ENCODE measurements at places on chromosomes 1 and 21.

DNA sequence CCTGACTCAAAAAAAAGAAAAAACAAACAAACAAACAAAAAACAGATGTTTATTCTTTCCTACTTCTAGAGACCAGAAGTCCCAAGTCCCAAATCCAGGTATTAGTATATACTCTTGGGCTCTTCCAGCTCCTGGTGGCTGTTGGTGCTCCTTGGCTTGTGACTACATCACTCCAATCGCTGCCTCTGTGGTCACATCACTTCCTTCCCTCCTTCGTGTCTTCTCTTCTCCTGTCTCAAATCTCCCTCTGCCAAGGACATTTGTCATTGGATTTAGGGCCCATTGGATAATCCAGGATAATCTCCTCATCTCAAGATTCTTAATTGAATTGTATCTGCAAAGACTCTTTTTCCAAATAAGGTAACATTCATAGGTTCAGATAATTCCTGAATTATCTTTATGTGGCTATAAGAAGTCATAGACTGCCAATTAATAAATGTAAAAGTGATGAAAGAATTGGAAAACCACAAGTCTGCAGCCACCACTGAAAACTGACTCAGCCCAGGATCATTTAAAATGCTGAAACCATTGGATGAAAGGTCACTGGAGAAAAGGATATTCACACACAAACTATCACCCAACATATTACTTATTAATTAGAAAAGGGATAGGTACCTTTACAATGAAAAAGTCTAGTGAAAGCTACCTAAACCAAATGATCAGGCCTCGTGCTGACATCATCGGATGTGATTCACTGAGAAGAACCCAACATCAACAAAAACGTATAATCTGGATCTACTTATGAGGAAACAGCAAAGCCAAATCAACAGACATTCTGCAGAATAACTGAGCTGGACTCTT is 67.1 kb downstream of the ZNF281 start:
- no peak for DNase-seq

- DNase-seq: peak; percentile 64
Measured at GRCh38 chr21:20997636-20998455, at the start of gene NCAM2. Gene NCAM2, plus strand, starts transcription at chr21:20998409.

GRCh38 chr1:112840631-112841624 is 115.1 kb downstream of the SLC16A1 start:
- no peak for DNase-seq

- DNase-seq: no peak
Measured at GRCh38 chr1:43791243-43791642, 83.9 kb downstream of the ST3GAL3 start.

DNA sequence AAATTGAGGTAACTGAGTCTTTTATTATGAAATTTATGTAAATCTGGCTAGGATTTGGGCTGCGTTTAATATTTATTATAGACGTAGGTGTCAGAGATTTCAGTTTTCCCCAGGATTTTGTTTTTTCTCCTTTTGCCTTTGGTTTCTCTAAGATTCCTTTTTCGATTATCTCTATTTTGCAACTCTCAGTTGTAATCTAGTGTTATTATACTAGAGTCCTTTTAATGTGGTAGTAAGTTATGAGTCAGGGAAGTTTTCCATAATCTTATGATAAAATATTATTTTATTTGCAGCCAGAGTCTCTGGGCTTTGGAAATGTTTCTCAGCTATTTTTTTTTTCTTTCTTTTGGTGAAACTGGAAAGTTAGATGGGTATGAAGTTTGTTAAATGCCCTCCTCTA is 1043.8 kb downstream of the PLA2G4A start:
- DNase-seq: no peak

- no peak for DNase-seq
Measured at GRCh38 chr1:42328916-42329496, 6.0 kb downstream of the FOXJ3 start.

DNA sequence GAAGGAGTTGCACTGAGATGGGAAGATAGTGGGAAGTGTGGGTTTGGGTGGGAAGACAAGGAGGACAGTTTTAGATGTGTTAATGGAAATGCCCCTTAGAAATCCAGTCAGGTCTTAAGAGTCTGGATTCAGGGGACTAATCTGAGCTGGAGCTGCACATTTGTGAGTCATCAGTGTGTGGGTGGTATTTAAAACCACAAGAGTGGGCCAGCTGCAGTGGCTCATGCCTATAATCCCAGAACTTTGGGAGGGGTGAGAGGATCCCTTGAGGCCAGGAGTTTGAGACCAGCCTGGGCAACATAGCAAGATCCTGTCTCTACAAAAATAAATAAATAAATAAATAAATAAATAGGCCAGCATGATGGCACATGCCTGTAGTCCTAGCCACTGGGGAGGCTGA is 40.9 kb upstream of the SLC6A9 start:
- no peak for DNase-seq

- peak; percentile 78 for DNase-seq
Measured at GRCh38 chr1:26225033-26225831, 8.8 kb upstream of the CEP85 start.

DNA sequence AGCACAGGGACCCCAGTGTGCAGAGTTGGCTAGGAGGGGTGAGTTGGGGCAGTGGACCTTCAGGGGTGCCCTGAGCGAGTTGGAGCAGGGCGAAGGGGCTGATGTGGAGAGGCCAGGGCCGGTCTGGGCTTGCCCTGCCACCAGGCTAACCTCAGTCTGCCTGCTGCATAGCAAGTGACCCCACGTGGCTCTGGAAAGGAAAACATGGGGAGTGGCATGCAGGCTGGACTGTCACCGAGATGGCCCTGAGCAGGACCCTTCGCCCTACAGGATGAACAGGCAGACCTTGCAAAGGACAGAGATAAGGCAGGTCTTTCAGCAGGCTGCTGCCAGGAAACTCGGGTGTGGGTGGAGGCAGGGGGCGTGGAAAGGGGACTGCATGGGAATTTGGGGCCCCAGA is 51.5 kb downstream of the FOXO6 start:
- DNase-seq: no peak

DNA sequence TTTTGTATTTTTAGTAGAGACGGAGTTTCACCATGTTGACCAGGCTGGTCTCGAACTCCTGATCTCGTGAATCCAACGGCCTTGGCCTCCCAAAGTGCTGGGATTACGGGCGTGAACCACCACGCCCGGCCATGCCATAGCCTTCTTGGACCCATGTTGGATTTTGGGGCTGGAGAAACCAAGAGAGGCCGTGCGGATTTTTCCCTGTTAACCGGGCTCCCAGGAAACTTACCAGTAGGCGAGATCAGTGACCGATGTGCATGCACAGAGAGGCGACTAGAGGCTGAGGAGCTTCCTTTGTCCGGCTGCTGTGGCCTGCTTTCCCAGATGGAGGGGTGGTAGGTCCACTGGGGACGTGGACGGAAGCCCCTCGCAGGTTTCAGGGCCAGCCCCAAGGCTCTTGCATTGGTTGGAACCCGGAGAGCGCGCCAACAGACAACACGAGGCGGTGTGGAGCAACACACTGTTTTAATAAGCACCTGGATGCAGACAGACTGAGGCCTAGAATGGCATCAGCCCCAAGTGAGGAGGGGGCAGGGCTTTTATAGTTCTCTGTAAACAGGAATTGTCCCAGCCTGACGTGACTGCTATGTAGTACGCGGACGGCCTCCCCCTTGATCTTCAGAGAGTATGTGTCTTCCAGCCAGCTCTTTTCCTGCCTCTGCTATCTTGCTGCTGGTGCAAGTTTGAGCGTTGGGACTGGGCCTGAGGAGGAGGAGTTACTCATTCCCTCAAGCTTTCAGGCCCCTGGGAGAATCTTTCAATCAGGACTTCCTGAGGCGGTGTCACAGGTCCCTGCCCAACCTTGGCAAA is at the start of gene ERVH48-1:
Gene ERVH48-1 (minus strand): TSS at position 517 of the 813 bp plus-strand sequence. CDS start 6,624 bp downstream, outside the sequence.
- no peak for DNase-seq

- DNase-seq: peak; percentile 23
Measured at GRCh38 chr1:9119745-9120144, 9.2 kb downstream of the GPR157 start.

- peak; percentile 69 for DNase-seq
Measured at GRCh38 chr1:1122981-1123480, 7.1 kb upstream of the C1orf159 start.
